ENCODE measurements at places on chromosomes 7 and 10.

- DNase-seq: no peak
Observed at GRCh38 chr7:3408814-3409595, 108.0 kb downstream of the SDK1 start.

DNA sequence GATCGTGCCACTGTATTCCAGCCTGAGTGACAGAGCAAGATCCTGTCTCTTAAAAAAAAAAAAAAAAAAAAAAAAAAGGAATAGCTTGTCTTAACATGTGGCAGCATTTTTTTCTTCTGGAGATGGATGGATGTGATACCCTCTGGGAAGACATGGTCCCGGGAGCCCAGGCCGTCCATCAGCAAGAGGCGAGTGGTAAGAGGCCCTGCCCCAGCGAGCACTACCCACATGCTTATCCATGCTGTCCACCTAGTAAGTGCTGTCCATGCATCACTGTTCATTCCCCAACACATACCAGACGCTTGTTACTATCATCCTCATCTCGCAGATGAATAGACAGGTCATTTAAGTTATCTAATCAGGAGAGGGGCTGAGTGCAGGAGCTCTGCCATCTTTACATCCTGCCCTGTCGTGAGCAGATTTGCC, 12.9 kb downstream of the ATP6V1F start:
- DNase-seq: no peak

- DNase-seq: no peak
Observed at GRCh38 chr7:155584763-155585531, 38.6 kb upstream of the CNPY1 start.

GRCh38 chr7:37550426-37550825, 101.8 kb upstream of the ELMO1 start:
- no peak for DNase-seq

GRCh38 chr10:35875016-35875676, 233.1 kb upstream of the FZD8 start:
- DNase-seq: no peak

GRCh38 chr7:42077271-42078135, 159.5 kb downstream of the GLI3 start:
- no peak for DNase-seq

- DNase-seq: no peak
Observed at GRCh38 chr7:138295049-138295637, 164.9 kb upstream of the TRIM24 start.

GRCh38 chr10:118629211-118629610, 33.8 kb upstream of the PRLHR start:
- DNase-seq: no peak

DNA sequence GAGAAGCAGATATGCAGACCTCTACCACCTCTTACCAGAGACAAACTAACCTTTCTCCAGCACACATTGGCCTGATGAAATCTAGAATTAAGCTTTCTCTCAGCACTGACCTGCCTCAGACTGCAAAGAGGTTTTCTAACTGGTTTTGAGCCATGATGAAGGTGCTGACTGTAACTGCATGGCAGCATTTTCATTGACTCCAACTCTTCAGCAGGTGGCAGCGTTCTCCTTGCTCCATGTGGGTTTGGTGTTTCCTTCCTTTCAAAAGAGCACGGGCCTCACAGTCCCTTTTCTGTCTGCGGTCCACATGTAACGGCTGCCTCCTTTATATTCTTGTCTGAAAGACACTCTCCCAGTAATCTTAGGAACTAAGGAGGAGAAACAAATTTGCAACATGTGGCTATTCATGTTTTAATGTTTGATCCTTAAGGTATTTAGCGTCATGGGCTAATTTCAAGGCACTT, 12.6 kb downstream of the KLLN start:
- peak; percentile 57 for DNase-seq

GRCh38 chr10:118569241-118569881, 26.1 kb downstream of the PRLHR start:
- DNase-seq: no peak

- DNase-seq: no peak
Observed at GRCh38 chr7:141646826-141647480, 55.0 kb downstream of the DENND11 start.

DNA sequence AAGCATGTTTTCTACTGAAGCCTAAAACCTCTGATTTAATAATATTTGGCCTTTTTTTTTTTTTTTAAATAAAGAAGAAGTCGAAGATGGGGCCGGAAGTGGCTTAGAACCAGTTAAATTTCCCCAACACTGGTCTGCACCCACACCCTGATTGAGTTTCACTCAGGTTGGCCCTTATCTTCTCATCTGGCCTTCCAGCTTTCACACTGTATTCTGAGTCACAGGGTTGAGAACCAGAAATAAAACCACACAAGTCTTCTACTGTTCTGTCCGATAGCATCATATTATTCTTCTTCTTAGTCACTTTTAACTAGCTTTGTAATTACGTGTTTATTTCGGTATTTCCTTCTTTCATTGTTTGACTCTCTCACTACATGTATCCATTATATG, 9.9 kb downstream of the ZNF365 start:
- DNase-seq: peak; percentile 84

- no peak for DNase-seq
Observed at GRCh38 chr7:43591558-43592180, 8.8 kb downstream of the STK17A start.

GRCh38 chr7:70372768-70373515, 759.0 kb upstream of the GALNT17 start:
- DNase-seq: no peak

DNA sequence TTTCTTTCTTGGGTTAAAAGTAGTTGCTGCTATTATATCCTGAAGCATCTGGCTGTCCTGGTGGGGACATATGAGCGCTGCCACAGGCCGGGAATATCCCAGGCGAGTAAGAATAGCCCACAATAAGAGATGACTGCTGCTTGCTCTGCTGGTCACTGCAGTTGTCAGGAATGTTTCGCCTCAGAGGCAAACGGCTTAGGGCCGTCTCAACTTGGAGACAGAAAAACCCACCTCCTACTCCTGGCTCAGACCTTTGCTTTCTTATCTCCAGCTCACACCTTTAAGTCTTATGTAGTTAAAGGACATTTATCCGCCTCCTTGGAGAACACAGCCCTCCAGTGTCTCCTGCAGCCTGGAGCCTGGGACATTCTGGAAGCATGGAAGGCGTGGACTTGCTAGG, at the start of gene GJD4:
Gene GJD4, plus strand, starts transcription at position 151 of the 400 bp plus-strand sequence. Its CDS starts 227 bp downstream, at position 378.
- DNase-seq: no peak

GRCh38 chr10:109029870-109030269, 893.4 kb downstream of the XPNPEP1 start:
- no peak for DNase-seq

- no peak for DNase-seq
Observed at GRCh38 chr7:99050971-99051370, 92.9 kb downstream of the SMURF1 start.

DNA sequence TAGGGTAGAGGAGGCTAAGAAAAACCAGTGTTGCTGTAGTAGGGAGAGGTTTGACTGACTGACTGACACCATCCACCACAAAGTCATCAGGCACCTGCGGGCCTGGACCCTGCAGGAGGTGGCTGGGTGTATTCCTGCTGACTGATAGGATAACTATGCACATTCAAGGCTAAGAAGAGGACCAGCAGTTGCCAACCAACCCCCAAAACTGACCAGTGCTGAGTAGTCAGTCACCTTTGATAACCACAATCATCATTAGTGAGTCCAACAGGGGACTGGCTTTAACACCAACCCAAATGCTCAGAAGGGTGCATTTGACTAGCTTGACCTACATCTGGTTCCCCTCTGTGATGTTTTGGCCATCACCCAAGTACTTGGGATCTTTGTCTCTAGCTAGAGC, 30.5 kb downstream of the PLXNA4 start:
- DNase-seq: no peak

DNA sequence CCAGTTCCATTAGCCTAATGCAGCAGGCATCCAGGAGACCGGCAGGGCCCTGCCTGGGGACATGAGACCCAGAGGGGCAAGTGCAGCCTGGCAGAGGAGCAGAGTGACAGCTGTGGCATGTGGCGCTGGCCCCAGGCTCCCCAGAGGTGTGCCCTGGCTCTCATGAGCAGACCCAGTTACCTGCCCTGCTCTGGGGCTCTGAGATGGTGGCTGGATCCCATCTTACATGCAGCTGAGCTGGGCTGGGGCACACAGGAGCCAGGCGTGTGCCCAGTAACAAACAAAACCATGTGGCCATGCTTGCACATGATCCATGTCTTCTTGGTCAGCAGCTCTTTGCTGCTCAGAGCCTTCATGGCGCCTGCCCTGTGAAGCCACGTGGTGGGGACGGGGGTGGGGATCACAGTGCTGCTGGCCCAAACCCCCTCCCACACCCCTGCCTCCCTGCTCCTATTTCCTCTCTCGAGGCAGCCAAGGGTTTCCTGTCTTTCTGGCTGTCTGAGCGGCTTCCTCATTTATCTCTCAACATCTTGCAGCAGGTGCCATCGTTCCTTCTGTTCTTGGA, 40.3 kb upstream of the GTF2I start:
- no peak for DNase-seq

DNA sequence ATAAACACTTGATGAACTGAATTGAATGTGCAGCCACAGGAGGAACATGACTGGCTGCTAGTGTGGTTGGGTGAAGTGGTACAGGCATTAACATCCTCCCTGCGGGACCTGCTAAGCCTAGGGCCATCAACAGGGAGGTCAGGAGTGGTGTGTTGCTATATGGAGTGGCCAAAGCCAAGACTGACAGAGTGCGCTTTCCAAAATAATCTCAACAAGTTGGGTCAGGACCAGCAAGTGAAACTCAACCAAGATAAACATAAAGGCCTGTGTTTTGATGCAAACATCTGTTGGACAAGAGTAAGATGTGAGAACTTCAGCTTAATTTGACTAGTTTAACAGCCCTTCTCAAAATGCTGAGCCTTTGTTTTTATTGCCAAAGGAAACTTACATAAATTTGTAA, 97.7 kb downstream of the WDFY4 start:
- no peak for DNase-seq

- no peak for DNase-seq
Observed at GRCh38 chr10:69846293-69846921, 44.7 kb downstream of the COL13A1 start.

GRCh38 chr7:22564511-22565045, 64.6 kb upstream of the STEAP1B start:
- no peak for DNase-seq

- DNase-seq: no peak
Observed at GRCh38 chr10:52092390-52092789, 221.7 kb upstream of the DKK1 start.

GRCh38 chr10:34739915-34740314, 75.2 kb downstream of the PARD3 start:
- DNase-seq: no peak

DNA sequence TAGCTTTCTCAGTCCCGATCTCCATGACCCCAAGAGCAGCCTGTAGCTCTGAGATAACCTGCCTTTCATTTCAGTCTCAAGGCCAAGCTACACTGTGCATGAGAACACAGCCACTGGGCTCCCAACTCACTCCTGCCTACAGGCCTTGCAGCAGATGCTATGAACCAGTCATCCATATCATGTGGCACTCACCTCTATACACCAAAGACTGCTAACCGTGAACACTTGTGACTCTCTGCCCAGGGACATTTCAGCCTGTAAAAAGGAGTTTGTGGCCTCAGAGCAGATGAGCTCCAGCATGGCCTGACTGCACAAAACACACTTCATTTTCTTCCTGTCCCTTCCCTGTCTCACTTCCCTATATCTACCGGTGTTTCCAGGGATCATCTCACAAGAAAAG, 56.9 kb upstream of the NPY start:
- DNase-seq: no peak

DNA sequence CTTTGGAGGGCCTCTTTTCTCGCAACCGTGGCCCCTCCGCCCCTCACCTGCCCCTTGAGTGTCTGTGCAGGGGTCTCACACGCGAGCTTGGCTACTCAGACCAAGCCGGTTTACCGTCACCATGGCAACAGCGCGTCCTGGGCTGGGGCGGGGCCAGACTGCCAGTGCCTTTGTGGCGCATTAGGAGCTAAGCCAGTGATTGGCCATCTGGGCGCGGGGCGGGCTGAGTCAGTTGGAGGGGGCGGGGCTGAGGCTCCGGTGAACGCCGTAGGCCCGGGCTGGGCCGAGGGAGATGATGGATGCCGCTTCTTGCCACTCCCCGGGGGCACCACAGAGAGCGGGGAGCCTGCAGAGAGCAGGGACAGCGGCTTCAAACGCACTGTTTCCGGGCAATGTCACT, 48.7 kb upstream of the FXYD4 start:
- peak; percentile 89 for DNase-seq

DNA sequence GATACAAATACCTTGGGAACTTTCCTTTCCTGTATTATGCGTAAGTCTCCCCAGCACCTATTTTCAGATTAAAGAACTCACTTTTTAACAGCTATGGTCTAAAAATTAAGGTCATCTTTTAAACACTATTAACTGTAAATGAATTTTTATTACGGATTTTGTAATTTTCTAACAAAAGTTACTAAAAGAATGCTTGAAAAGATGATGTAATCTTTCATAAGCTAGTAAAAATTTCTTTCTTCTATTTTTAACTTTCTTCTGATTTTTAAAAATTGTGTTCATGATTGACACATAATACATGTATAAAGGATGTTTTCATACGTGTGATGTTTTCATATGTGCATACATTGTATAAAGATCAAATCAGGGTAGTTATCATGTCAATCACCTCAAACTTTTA, 291.2 kb upstream of the MBL2 start:
- DNase-seq: no peak

GRCh38 chr7:2248984-2249694, 7.1 kb downstream of the NUDT1 start:
- DNase-seq: peak; percentile 21

DNA sequence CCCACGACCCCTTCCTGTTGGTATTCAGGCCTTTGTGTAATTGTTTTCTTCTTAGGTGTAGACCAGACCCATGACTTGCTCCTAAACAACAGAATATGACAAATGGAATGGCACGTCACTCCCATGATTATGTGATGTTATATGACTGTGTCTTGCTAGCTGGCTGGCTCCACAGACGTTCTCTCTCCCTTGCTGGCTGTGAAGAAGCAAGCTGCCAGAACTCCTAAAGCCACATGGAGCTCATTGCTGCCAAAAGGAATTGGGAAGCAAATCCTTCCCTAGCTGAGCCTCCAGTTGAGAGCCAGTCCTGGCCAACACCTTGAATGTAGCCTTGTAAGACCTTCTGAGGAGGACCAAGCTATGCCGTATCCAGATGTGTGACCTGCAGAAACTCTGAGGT, 74.2 kb downstream of the RAB18 start:
- DNase-seq: no peak

- DNase-seq: no peak
Observed at GRCh38 chr7:4951903-4952636, 6.9 kb downstream of the MMD2 start.

GRCh38 chr7:130893441-130893894, 159.5 kb upstream of the KLF14 start:
- DNase-seq: no peak

- no peak for DNase-seq
Observed at GRCh38 chr7:13845601-13846000, 143.9 kb downstream of the ETV1 start.

GRCh38 chr7:129714514-129715063, 103.1 kb downstream of the NRF1 start:
- no peak for DNase-seq

GRCh38 chr7:53993224-53993623, 549.0 kb upstream of the VSTM2A start:
- DNase-seq: no peak

All from CD4-positive, alpha-beta T cell treated with Interleukin-12 subunit alpha and Interleukin-12 subunit beta, for 1 hour (primary cell).